Upper lobe of left lung (tissue), 6 donors: ENCODE measurements at places on chromosomes 6 and 20.

DNA sequence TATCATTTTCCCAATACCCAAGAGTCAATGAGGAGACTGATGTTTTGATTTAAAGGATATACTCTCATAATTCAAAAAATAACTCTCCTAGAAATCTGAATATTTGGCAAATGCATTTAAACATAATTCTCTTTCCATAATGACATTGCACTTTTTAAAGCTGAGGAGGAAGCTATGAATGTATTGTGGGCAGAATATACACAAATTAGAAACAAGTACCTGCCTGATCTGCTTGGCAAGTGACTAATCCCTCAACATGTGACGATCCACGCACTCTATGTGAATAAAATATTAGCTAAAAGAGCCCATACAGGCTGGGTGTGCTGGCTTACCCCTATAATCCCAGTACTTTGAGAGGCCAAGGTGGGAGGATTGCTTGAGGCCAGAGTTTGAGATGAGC, 88.3 kb upstream of the CCDC28A start:
- H3K27ac ChIP-seq, result no peak overlapping the region
- DNase-seq, result no peak
- no peak overlapping the region for H3K4me3 ChIP-seq
- no peaks in the 10 kb centered on the region for H3K36me3 ChIP-seq
- no peaks in the 10 kb centered on the region for H3K4me1 ChIP-seq

DNA sequence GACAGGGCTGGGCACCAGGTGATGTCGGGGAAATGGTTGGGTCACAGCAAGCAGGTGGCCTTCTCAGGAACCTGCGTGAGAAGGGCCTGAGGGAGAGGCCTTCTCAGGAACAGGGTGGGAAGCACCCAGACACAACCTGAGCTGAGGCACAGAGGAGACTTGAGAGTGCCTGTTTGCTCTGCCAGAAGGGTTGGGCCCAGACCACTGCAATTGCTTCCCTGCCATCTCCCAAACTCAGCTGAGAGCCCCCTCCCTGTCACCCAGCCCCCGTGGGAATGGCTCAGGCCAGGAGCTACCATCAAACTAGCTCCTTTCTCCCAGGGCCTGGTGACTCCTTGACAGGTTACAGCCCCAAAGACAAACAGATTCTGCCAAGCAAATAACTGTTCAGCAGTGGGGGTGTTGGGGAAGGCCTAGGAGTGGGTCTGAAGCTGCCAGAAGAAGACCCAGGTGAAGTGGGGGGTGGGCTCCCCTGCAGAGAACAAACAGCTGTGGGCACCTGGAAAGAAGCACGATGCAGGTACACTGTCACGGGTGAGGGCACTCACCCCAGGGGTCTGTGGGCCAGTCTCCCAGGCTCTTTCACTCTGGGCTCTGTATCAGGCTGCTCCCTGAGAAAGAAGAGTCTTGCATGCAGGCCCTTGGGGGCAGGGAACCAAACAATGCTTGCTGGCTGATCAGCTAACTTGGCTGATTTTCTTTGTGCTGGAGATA, 30.4 kb upstream of the SPDEF start:
- no peak overlapping the region for H3K4me3 ChIP-seq
- H3K4me1 ChIP-seq, result no peaks in the 10 kb centered on the region
- peaks cover 27% of the 10 kb centered on the region for H3K36me3 ChIP-seq
- no peak overlapping the region for H3K27ac ChIP-seq
- DNase-seq, result no peak

- no peaks in the 10 kb centered on the region for H3K27me3 ChIP-seq
- no peak overlapping the region for H3K4me3 ChIP-seq
- H3K27ac ChIP-seq, result no peak overlapping the region
Measured at GRCh38 chr6:21277601-21278374, 315.8 kb upstream of the SOX4 start.

- H3K27ac ChIP-seq, result no peak overlapping the region
- no peak overlapping the region for H3K4me3 ChIP-seq
- H3K36me3 ChIP-seq, result no peaks in the 10 kb centered on the region
- no peaks in the 10 kb centered on the region for H3K27me3 ChIP-seq
- H3K4me1 ChIP-seq, result peaks cover 7% of the 10 kb centered on the region
- no peak for DNase-seq
Measured at GRCh38 chr6:168131464-168132415, 52.7 kb upstream of the FRMD1 start.

DNA sequence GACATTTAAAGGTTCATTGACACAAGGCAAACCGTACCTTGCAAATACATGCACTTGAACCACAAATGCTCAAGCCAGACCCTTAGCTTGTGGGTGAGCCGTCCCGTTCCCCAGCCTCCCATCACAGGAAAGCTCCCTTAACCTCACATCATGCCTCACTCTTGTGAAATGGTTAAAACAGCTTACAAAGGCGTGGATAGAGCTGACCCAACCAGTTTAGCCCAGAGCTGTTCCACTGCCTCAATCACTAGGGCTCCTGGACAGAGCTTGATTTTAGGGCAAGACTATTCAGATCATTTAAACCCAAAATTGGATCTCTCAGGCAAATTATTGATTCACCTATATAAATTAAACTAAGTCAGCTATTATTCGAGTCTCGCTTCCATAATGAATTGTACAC, 229.6 kb upstream of the TAB2 start:
- H3K4me1 ChIP-seq, result no peaks in the 10 kb centered on the region
- H3K27ac ChIP-seq, result no peak overlapping the region
- no peaks in the 10 kb centered on the region for H3K36me3 ChIP-seq
- no peak overlapping the region for H3K4me3 ChIP-seq
- no peaks in the 10 kb centered on the region for H3K27me3 ChIP-seq

DNA sequence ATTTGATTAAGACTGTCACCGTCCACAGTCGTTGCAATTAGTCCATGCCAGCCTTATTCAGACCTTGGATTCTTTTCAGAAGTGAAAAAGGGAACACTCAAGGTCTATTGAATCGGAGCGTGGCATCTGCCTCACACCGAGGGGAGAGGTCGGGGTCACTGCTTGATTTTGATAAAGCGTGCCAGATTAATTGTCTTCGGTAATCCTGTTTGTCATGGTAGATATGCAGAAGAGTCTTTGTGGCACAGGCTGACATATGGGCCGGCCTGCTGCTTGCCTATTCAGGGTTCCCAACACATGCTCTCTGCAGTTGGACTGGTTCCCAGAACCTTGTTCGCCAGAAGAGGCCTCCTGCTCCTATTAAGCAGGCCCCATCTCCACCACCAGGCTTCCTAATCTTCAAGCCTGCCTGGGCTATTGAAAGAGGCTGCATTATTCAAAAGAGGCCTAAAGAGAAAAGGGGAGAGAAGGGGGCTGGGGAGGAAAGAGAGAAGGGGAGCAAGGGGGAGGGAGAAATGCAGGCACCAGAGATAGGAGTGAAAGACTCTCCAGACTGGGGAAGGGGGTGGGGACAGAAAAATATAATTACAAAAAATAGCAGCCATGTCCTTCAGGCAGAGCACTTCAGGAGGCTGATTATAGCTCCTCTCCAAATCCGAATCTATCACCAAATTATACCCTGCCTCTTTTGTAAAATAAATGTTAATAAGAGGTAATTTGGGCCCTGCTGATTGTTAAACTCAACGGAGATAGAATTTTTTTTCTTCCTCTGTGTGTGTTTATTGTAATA, 611.3 kb downstream of the HDGFL1 start:
- H3K27ac ChIP-seq, result no peak overlapping the region
- no peaks in the 10 kb centered on the region for H3K27me3 ChIP-seq
- no peak for DNase-seq
- H3K36me3 ChIP-seq, result no peaks in the 10 kb centered on the region
- no peak overlapping the region for H3K4me3 ChIP-seq
- H3K4me1 ChIP-seq, result no peaks in the 10 kb centered on the region

GRCh38 chr6:25027221-25027916, 91.6 kb upstream of the RIPOR2 start:
- no peaks in the 10 kb centered on the region for H3K36me3 ChIP-seq
- no peak overlapping the region for H3K4me3 ChIP-seq
- H3K27ac ChIP-seq, result peak overlapping the region; percentile 42
- peak; percentile 52 for DNase-seq
- peaks cover 7% of the 10 kb centered on the region for H3K4me1 ChIP-seq

DNA sequence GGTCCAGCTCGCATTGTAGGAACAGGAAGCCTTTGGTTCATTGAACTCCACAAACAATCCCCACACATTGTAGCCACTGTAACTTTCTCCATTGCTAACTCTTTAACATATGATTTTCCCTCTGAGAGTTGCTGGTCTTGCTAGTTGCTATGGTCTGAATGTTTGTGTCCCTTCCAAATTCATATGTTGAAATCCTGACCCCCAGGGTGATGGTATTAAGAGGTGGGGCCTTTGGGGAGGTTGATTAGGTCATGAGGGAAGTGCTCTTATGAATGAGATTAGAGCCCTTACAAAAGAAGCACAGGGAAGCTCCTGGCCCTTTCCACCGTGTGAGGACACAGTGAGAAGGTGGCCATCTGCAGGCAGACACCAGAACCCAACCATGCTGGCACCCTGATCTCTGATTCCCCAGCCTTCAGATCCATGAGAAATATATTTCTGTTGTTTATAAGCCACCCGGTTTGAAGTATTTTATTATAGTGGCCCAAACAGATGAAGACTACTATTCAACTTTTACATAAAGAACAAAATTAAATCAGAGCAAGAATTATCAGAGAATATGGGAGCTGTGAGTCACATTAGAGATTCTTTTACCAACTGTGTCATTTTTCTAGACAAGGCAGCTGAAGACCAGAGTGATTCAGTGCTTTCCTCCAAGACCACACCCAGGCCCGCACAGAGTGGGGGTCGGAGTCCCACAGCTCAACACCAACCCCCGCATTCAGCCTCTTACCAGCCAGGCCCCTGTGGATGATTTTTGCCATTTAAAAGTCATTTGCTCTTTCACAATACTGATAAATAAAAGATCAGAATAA, 143.0 kb downstream of the SAMD5 start:
- no peak for DNase-seq
- no peaks in the 10 kb centered on the region for H3K36me3 ChIP-seq
- peaks cover 3% of the 10 kb centered on the region for H3K4me1 ChIP-seq
- H3K27me3 ChIP-seq, result no peaks in the 10 kb centered on the region
- H3K27ac ChIP-seq, result peak overlapping the region; percentile 48

- H3K36me3 ChIP-seq, result peaks cover 9% of the 10 kb centered on the region
- H3K27ac ChIP-seq, result no peak overlapping the region
- peaks cover 28% of the 10 kb centered on the region for H3K4me1 ChIP-seq
- DNase-seq, result no peak
Measured at GRCh38 chr20:19893356-19893755, 123.8 kb upstream of the NAA20 start.

DNA sequence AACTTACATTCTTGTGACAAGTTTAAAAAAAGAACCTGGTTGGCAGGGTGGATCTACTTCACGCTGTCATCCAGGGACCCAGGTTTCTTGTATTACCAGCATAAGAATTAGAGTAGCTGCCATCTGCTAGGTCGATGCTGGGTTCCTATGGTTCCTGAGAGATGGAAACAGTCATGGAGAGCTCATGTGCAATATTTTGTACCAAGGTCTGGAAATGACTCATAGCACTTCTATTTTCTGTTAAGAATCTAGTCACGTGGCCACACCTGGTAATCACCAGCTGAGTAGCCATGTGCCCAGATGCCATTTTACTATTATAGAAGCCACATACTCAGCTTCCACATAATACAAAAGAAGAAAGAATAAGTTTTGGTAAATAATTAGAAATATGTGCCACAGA, 171.3 kb downstream of the CD83 start:
- peaks cover 2% of the 10 kb centered on the region for H3K4me1 ChIP-seq
- no peak for DNase-seq
- H3K36me3 ChIP-seq, result no peaks in the 10 kb centered on the region
- no peak overlapping the region for H3K4me3 ChIP-seq
- no peak overlapping the region for H3K27ac ChIP-seq
- no peaks in the 10 kb centered on the region for H3K27me3 ChIP-seq

GRCh38 chr20:40668449-40669228, 20.4 kb downstream of the MAFB start:
- H3K4me3 ChIP-seq, result no peak overlapping the region
- H3K27ac ChIP-seq, result no peak overlapping the region
- no peaks in the 10 kb centered on the region for H3K27me3 ChIP-seq
- no peaks in the 10 kb centered on the region for H3K36me3 ChIP-seq

DNA sequence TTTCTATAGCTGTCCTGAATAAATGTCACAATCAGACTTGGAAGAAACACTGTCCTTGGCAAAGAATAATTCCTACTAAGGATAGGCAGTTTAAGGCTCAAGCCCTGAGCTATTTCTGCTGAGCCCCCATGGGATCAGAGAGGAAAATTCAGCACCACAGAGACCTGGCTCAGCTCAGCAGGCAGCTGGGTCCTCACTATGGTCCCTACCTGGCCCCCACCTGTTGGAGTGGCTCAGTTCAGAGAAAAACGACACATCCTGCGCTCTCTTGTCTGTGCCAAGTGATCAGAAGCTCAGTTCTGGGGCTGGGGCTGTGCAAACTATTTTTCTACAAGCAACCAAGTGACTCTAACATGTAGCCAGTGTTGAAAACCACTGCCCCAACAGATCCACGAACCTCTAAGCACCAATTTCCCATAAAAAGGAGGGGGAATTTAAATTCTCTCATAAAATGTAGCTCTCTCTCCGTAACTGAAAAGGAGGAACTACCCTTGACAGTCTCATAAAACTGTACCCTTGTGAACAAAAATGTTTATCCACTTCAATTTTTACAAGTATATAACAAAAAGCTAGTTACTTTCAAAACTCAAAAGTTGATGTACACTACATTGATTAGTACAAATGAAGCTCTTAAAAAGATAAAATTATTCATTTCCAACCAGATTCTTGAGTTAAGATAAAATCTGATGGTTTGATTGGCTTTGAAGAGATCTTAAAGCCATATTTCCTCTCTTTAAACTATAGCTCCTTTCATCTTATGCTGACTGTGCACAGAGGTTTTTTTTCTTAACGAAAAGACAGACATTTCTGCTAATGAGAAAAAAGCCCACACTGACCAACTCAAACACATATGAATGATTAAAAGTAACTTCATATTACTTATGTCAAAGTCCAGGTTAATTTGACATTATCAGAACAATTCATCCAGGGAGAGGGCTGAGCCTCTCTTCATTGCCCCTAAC, 52.0 kb downstream of the KIF13A start:
- no peak overlapping the region for H3K27ac ChIP-seq
- no peak overlapping the region for H3K4me3 ChIP-seq
- no peaks in the 10 kb centered on the region for H3K36me3 ChIP-seq
- no peaks in the 10 kb centered on the region for H3K27me3 ChIP-seq

DNA sequence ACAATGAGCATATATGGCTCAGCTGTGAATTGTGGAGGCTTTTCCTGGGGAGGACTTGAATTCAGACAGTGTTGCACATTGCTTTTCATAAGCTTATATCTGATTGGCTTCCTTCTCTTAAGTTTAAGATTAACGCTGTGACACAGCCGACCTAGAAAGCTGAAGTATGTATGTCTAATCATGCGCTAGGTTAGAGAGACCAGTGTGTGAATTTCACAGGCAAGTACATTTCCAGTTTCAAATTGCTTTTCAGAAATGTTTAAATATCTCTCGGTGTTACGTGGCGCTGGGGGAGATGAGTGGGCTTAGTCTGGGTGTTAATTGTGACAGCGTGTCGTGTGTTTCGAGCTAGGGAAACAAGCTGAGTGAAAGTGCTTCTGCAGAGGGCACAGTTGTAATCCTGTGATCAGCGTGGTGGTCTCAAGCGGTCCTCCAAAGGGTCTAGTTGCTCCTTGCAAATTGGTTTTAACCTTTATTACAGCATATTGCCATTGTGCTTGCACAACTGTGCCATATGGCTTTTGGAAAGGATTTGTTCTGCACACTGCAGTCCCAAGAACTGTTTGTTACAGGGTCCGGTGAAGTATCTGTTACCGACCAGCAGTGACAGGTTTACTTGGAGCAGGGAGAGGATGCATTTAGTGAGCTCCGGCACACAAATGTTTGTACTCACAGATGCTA, 166.6 kb downstream of the SASH1 start:
- DNase-seq, result no peak
- H3K36me3 ChIP-seq, result no peaks in the 10 kb centered on the region
- no peaks in the 10 kb centered on the region for H3K27me3 ChIP-seq
- peak overlapping the region; percentile 80 for H3K27ac ChIP-seq

GRCh38 chr6:41704028-41704427, 31.4 kb downstream of the TFEB start:
- DNase-seq, result no peak
- no peaks in the 10 kb centered on the region for H3K36me3 ChIP-seq
- H3K4me3 ChIP-seq, result no peak overlapping the region
- peaks cover 28% of the 10 kb centered on the region for H3K4me1 ChIP-seq
